Melanocyte of skin (primary cell): ENCODE measurements at places on chromosomes 11 and 22. TPM values are rescaled to one million over a fixed set of nuclear protein-coding genes. Genes with fewer than 3 reads are reported as not detected.

The CARNS1 gene
- total RNA-seq = not detected in 2 replicates

The VPS37C gene
- total RNA-seq = 12.7 and 14.9 TPM in 2 replicates

The SMIM35 gene
- total RNA-seq = not detected in 2 replicates

The CNTN5 gene
- total RNA-seq = not detected in 2 replicates

The OR6Q1 gene
- total RNA-seq = 0.34 TPM in 1 of 2 replicates, not detected in the other

The FAM180B gene
- under 0.01 TPM in 1 of 2 replicates, not detected in the other for total RNA-seq

The PATE4 gene
- not detected in 2 replicates for total RNA-seq
